Globus pallidus (tissue), 1 donor: ENCODE measurements at places on chromosomes 12 and 14.

GRCh38 chr12:30753751-30754382 lies 884 bp downstream of the CAPRIN2 start:
- DNase-seq: peak; percentile 23

GRCh38 chr12:82099216-82099615 lies 259.0 kb downstream of the CCDC59 start:
- DNase-seq: no peak

DNA sequence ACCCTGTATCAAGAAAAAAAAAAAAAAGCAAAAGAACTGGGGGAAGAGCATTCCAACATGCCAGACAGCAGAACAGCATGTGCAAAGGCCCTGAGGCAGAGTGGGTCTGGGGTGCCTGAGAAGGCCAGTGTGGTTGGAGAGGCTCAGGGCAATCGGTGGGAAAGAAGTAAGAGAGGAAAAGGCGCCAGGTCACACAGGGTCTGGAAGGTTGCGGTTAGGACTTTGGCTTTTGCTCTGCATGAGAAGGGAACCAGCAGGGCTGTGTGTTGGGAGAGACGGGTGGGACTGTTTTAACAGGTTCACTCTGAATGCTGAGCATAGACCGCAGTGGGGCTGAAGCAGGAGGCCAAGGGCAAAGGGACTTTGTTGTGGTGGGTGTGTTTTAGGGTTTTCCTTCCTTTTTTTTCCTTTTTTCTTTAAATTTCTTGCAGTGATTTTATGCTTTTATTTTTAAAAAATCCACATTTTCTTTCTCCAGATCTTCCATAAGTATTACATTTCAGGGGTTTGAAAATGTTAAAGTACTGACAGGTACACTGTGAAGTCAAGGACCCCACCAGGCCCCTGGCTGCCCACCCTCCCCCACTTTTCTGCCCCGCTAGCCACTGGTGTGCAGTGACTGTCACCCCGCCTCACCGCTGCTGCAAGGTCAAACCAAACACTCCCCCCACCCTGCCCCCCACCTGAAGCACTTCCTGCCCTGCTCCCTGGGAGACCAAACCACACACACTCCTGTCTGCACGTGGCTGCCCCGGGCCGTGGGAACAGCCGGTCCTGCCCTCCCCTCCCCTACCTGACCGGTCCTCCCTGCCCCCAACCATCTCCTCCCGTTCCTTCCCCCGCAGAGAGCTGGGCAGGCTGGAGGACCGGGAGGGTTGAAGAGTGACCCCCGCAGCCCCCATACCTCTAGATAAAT lies 30.0 kb downstream of the DTX1 start:
- DNase-seq: no peak

DNA sequence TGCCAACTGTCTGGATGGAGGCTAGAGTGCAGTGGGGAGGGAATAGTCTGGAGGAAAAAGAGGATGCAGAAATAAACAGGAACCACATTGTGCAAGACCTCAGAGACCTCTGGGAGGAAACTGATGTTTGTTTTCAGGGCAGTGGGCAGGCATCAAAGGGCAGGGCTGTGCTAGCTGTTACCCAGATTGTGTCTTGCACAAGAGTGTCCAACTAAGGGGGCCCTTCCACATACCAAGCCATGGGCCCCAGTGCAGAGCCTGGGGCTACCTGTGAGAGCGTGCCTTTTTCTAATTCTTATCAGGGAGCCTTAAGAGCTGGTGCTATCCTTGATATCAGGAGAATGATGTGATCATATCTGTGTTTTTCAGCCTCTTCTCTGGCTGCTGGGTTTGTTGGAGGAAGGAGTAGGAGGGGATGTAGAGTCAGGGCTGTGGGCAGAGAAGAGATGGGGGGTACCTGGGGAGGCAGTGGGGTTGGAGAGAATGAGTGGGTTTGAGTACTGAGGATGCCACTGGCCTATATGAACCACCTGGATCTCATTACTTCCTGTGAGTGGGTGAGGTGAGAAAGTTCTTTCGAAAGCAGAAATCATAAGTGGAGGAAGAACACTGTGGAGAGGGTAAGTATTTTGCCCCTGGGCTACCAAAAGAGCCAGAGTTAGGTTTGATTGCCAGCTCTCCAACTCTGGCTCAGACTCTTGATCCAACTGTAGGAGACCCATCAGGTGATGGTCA lies 259.2 kb upstream of the CRY1 start:
- DNase-seq: peak; percentile 9

GRCh38 chr12:53995378-53996239 lies 4.4 kb upstream of the HOXC9 start:
- DNase-seq: no peak

DNA sequence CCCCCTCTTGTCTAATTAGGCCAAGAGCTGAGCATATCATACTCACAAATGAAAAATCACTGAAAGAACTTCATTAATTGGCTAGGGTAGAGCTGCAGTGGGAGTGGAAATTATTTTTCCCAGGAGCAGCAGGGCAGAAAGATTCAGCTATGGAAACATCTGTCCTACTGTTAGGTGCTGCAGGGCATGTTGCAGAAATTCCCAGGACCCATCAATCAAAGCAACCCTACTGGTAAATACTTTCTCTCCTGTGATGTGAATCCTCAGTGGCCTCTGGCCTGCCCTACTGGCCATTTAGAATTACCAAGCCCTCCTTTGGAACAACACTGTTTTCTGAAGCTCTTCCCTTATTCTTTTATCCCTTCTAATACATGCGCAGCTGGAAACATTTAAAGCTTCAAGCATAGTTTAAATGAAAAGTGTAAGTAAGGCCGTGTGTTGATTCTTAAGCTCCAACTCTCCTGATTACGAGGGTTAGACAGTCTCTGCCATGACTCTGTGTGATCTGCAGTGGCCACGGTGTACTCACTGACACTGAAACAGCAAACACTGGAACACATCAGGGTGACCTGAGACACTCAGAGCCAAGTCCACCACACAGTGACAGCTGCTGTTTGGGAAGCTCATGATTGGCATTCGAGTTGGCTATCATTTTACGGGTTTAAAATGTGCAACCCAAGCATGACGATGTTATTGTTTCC lies 62.6 kb upstream of the TMCC3 start:
- no peak for DNase-seq

DNA sequence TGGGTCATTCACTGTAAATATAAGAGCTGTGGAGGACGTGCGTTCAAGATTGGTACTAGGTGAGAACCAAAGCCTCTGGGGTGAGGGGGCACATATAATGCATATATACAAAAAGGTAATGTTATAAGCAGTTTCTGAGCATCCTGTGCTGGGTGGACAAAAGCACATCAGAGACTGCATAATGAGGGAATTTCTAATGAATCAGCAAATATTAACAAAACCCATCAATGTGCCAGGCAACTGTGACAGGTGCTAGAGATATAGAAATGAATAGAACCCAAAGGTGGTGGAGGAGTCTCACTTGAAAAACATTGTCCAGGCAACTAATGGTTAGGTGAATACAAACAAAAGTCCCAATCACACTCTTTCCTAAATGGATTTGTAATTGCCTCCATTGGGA lies 74.7 kb downstream of the GPR65 start:
- DNase-seq: no peak

GRCh38 chr12:129561304-129561703 lies 342.5 kb downstream of the TMEM132D start:
- no peak for DNase-seq

GRCh38 chr14:51369814-51370213 lies 129.8 kb downstream of the TMX1 start:
- no peak for DNase-seq

- DNase-seq: no peak
These were observed 233.3 kb downstream of the CCDC59 start for GRCh38 chr12:82124711-82125380.

DNA sequence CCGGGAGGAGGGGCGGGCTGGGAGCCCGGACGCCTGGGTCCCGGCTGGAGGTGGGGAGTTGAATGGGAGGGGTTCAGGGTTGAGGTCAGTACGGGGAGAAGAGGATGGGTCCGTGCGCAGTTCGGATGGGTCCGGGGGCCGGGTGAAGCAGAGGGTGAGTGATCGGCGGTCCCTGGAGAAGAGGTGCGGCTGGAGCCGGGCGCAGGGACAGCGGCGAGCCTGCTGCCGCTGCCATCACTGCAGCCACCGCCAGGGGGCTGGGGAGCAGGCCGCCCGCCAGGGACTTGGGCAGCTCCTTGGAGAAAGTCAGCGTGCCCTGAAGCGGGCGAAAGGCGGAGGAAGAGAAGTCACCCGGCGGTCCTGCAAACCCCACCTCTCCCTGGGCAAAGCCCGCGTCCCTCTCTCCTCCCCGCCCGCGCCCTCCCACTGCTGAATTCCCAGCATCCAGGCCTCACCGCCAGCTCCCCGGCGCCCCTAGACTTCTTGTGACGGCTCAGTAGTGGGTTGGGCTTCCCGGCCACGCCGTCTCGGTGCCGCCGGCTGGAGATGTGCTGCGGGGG lies 6.0 kb upstream of the GPR84 start:
- DNase-seq: peak; percentile 79

GRCh38 chr14:74904635-74905503 lies 18.2 kb downstream of the RPS6KL1 start:
- DNase-seq: no peak

- DNase-seq: no peak
These were observed 948.2 kb downstream of the BCL11B start for GRCh38 chr14:98323836-98324235.

- DNase-seq: no peak
These were observed 724 bp downstream of the BLOC1S1 start for GRCh38 chr12:55716582-55716957.

- no peak for DNase-seq
These were observed 462.9 kb upstream of the MIS18BP1 start for GRCh38 chr14:45715946-45716345.

DNA sequence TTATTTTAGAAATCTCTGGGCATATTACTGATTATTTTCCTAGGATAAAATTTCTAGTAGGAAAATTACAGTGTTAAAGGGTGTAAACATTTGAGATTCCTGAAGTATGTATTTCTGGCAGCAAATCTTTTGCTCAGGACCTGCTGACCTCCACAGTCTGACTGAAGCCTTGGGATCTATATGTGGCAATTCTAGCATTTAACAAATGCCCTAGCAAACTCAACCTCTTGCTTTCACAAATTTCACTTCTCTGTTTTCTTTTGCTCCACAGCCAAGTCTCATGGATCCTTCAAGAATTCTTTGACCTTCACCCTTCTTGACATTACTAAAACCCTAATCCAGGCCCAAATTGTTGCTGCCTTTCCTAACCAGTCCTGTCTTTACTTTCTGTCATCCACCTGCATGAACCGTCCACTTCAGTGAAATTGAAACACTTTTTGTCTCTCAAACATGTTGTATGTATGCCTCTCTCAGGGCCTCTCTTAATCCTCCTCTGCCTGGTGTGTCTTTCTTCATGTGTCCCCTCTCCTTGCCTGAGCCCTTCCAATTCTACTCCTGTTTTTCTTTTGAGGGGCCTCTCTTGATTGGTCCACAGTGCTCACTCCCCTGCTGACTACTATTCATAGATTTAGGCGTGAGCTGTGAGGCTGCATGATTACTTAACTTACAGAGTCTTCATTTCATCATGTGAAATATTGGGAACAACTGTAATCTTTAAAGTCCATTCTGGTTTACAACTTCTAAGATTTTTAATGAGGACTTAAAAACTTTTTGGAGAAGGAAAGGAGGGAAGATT lies 5.1 kb upstream of the DYRK4 start:
- DNase-seq: peak; percentile 7

DNA sequence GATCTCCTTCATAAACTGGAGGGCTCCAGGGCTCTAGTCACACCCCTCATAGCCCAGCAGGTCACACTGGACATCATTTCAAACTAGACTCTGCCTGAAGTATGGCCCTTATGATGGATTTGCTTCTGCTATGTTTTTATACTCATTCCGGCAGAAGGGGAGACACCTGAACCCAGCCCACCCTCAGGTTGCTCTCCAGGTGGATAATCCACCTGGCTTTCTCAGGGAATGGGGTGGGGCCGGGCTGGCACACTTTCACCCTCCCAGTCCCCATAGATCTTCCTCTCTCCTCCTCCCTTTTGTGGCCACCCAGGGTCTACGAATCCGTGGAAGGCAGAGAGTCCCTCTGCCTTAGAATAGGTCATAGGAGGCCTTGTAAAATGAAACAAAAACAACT lies 9.8 kb upstream of the KRT73 start:
- no peak for DNase-seq

- no peak for DNase-seq
These were observed 69.9 kb downstream of the SLC16A7 start for GRCh38 chr12:59665701-59666100.

- DNase-seq: no peak
These were observed 80.7 kb upstream of the METAP2 start for GRCh38 chr12:95393191-95393790.

DNA sequence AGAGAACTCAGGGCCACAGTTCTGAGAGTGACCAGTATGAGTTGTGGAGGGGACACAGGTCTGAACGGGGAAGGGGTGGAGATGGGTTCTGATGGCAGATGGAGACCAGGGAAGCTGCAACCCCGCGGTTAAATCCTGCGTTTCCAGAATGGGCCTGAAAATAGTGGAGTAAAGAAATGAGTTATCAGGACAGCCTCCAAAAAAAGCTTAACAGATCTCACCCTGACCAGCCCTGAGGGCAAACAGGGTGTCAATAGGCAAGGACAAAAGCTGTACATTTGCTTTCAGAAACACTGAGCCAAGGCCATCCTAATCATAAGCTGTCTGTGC lies 555 bp upstream of the RTN1 start:
- no peak for DNase-seq

- DNase-seq: no peak
These were observed 891.1 kb downstream of the TMEM121 start for GRCh38 chr14:106417224-106418049.

DNA sequence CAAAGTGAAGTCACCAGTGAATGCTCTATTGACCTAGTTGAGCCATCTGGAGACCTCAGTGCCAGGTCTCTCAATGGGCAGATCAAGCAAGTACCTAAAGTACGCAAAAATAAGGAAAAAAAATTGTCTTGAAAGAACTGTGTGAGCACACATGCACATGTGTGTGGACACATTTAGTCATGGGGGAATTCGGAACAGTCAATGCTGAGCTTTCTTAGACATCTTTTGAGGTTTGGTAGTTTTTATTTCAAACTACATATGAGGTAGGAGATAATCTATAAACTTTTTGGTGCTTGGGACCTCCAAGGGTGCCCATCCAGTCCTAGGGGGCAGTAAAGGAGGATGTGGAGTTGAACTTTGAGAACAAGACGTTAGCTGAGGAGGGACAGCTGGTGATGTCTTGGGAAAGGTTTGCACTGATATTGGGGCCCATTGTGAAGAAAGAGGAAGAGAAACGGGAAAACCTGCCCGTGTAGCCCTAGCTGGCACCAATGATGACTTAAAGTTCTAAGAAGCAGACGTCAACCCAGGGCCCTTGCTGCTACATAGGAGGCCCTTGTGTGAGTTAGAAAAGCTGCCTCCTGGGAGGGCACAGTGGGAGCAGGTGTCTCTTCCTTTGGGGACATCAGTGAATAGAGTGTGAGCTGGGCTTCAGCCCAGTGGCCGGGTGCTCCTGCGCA lies 124.4 kb downstream of the NT5DC3 start:
- no peak for DNase-seq

DNA sequence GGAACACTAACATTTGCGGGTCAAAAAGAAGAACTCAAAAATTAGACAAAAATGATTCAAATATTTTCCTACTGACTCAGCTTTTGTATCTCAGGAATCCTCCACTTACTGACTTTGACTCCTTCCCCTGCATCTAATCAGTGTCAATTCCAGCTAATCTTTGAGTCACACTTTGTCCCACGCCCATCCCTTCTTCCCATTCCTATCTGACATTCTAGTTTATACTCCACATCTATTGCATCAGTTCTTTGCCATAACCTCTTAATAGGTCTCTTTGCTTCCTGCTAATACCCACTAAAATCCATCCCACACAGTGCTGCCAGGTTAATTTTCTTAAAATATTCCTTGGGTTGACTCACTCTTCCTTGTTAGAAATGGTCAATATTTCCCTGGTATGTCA lies 19.1 kb downstream of the BBS10 start:
- no peak for DNase-seq
